SJCRH30 (cell line): ENCODE measurements at places on chromosomes 13 and 19. TPM values are rescaled to one million over a fixed set of nuclear protein-coding genes. Genes with fewer than 3 reads are reported as not detected.

DNA sequence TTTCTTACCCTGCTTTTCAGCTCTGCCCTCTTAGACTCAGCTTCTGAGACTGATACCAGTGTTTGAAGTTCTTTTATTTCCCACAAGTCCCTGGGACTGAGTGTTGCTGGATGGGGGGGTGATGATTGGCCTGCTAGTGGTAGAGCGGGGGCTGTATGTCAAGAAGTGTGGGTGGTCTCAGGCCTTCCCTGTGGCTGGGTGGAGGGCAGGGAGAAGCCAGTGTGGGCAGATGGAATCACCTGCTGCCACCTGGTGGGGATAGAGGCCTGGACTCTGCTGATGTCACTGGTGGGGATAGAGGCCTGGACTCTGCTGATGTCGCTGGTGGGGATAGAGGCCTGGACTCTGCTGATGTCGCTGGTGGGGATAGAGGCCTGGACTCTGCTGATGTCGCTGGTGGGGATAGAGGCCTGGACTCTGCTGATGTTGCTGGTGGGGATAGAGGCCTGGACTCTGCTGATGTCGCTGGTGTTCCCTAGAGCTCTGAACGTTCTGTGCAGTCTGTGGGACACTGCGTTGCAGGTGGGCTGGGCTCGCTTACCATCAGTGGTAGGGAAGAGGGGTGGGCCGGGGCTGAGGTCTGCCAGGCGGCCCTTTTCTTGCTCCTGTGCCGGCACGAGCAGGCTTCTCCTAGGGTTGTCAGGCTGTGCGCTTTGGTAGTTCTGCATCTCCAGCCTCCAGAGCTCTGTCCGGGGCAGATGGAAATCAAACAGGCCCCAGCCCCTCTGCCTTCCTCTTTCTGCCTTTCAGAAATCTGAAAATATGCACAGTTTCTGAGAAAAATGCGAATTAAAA is 101.3 kb downstream of the ARHGEF7 start:
- H3K4me1 ChIP-seq = peaks cover 18% of the 10 kb centered on the region
- peak; percentile 74 for DNase-seq
- H3K4me3 ChIP-seq = no peak overlapping the region
- H3K27me3 ChIP-seq = no peaks in the 10 kb centered on the region

GRCh38 chr13:22276616-22277015 is 605.7 kb downstream of the FGF9 start:
- no peak overlapping the region for H3K27ac ChIP-seq
- H3K27me3 ChIP-seq = no peaks in the 10 kb centered on the region
- no peak overlapping the region for H3K4me3 ChIP-seq

DNA sequence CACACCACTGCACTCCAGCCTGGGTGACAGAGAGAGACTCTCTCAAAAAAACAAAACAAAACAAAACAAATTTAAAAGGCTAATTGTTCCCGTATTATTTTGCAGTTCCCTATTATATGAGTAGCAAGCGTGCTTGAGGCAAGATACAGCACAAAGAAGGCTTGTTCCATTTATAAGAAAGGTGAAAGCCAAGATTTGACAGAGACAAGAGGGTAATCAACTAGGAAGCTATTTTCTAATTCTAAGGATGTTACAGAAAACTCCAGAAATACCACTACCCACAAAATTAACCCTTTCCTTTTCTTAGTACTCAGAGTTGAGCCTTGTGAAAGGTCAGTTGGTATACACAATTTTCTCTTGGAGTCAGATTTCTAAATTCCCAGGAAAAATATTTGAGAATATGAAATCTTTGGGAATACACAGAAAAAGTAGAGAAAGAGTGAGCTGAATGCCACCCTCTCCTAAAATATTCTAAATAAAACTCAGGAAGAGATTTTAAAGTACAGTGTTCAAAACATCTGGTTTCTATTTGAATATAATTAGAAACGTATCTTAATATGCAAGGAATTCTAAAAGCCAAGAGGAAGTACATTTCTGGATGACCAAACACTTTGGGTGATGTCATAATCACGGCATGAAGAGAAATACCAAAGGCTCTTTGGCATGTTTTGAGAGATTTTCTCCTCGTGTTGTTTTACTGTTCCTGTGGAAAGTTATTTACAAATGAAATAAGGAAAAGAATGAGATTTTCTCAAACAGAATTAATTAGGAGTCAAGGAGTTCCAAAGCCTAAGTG is 63.0 kb upstream of the FLT1 start:
- no peaks in the 10 kb centered on the region for H3K27me3 ChIP-seq
- DNase-seq = no peak
- peak overlapping the region; percentile 18; the same call in 1 of the 2 replicates for H3K4me3 ChIP-seq
- peak overlapping the region; percentile 55 for H3K27ac ChIP-seq

- H3K27ac ChIP-seq = no peak overlapping the region
- peaks cover 8% of the 10 kb centered on the region; the same call in 1 of the 2 replicates for H3K4me1 ChIP-seq
- peaks cover 23% of the 10 kb centered on the region for H3K36me3 ChIP-seq
- no peaks in the 10 kb centered on the region for H3K27me3 ChIP-seq
- DNase-seq = no peak
- H3K4me3 ChIP-seq = no peak overlapping the region
These were observed 6.2 kb downstream of the ZC3H4 start for GRCh38 chr19:47107202-47107952.

GRCh38 chr19:32082028-32082427 is 263.4 kb upstream of the ZNF507 start:
- no peaks in the 10 kb centered on the region for H3K36me3 ChIP-seq
- no peaks in the 10 kb centered on the region for H3K27me3 ChIP-seq
- no peak for DNase-seq

DNA sequence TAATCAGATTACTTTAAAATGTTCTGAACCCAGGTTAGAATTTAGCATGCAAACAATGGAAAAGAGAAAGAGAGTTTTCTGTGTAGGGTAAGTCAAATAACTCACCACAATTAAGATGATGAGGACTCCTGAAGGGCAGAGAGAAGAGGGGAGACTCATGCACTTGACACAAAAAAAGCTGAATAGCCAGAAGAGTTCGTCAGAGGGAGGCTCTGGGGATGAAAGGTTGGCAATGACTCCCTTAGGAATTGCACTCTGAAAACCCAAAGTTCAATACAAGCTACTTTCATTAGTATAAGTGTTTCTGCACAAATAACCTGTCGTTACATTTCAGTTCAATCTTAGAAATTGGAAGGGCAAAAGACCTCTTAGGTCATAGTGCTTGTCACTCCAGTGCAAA is 434.4 kb upstream of the PCDH9 start:
- H3K4me3 ChIP-seq = no peak overlapping the region
- H3K27me3 ChIP-seq = no peaks in the 10 kb centered on the region
- no peaks in the 10 kb centered on the region for H3K4me1 ChIP-seq
- H3K27ac ChIP-seq = no peak overlapping the region
- no peaks in the 10 kb centered on the region for H3K36me3 ChIP-seq

DNA sequence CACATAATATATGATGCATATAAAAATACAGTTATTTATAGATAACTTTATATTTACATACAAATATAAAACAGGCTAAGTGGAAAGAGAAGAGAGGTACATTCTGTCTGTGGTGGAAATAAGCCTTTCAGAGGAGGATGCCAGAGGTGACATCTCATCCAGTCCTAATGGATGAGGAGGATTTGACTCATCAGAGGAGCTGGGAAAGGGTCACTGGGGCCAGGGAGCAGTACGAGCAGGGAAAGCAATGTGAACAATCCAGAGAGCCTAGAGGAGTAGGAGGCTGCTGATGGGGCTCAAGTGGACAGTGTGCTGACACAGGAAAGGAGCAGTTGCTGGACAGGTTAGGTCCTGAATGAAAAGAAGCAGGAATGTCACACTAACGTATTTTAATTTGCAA is 18.6 kb downstream of the NALCN start:
- no peak for DNase-seq
- H3K27me3 ChIP-seq = no peaks in the 10 kb centered on the region
- no peak overlapping the region for H3K4me3 ChIP-seq

- no peak overlapping the region for H3K27ac ChIP-seq
- peak; percentile 26 for DNase-seq
- H3K27me3 ChIP-seq = no peaks in the 10 kb centered on the region
- no peaks in the 10 kb centered on the region for H3K36me3 ChIP-seq
These were observed 225.6 kb downstream of the RAP2A start for GRCh38 chr13:97659602-97660001.

GRCh38 chr13:110304256-110304655 is 2.7 kb downstream of the COL4A1 start:
- H3K27ac ChIP-seq = no peak overlapping the region
- peaks cover 6% of the 10 kb centered on the region for H3K4me1 ChIP-seq
- H3K36me3 ChIP-seq = peaks cover 14% of the 10 kb centered on the region
- no peaks in the 10 kb centered on the region for H3K27me3 ChIP-seq
- H3K4me3 ChIP-seq = no peak overlapping the region

GRCh38 chr19:6551607-6552450 is 21.0 kb downstream of the TNFSF9 start:
- no peak for DNase-seq
- no peak overlapping the region for H3K27ac ChIP-seq
- H3K4me1 ChIP-seq = no peaks in the 10 kb centered on the region
- H3K4me3 ChIP-seq = no peak overlapping the region

- no peaks in the 10 kb centered on the region for H3K36me3 ChIP-seq
- no peak for DNase-seq
- H3K4me1 ChIP-seq = peaks cover 15% of the 10 kb centered on the region; the same call in 1 of the 2 replicates
These were observed 7.3 kb downstream of the APC2 start for GRCh38 chr19:1457031-1457739.

GRCh38 chr13:30165796-30166195 is 141.6 kb downstream of the KATNAL1 start:
- no peaks in the 10 kb centered on the region for H3K4me1 ChIP-seq
- H3K36me3 ChIP-seq = no peaks in the 10 kb centered on the region
- H3K27me3 ChIP-seq = no peaks in the 10 kb centered on the region; the same call in 1 of the 2 replicates
- no peak for DNase-seq
- no peak overlapping the region for H3K27ac ChIP-seq
- no peak overlapping the region for H3K4me3 ChIP-seq

DNA sequence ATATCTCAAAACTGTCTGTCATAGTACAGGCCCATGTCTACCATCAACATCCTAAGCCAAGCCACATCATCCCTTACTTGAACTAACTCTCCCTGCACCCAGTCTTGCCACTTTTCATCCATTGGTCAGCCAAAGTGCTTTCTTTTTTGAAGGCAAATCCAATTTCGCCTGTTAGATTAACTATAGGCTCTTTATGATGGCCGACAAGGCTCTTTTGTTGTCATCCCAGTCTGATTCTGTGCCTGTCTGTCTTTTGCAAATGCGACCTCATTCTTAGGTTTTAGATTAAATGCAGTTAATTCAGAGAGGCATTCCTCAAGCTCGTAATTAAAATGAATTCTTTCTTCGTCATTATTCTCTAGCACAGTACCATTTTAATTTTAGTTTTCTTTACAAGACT is 148.3 kb downstream of the HS6ST3 start:
- no peaks in the 10 kb centered on the region for H3K4me1 ChIP-seq
- H3K27me3 ChIP-seq = no peaks in the 10 kb centered on the region
- no peak for DNase-seq
- no peaks in the 10 kb centered on the region for H3K36me3 ChIP-seq
- H3K27ac ChIP-seq = no peak overlapping the region
- no peak overlapping the region for H3K4me3 ChIP-seq

DNA sequence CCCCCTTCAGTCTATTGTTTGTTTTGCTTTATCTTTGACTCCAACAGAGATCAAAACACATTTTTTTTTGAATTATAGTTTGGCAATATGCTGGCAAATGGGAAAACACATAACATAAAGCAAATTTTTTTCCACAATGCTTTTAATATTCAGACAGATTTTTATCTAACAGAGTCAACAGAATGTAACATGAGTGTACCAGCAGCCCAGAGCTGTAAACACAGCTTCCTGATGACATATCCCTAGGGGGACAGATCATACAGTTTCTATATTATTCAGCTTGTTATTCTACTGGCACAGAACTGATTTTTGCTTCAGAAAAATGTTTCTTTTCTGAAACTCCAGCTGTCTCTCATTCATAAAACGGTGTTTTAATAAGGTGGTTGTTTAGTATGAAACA is 168.8 kb downstream of the OLFM4 start:
- no peaks in the 10 kb centered on the region for H3K27me3 ChIP-seq
- H3K27ac ChIP-seq = no peak overlapping the region
- no peak for DNase-seq
- peaks cover 27% of the 10 kb centered on the region for H3K4me1 ChIP-seq
- no peaks in the 10 kb centered on the region for H3K36me3 ChIP-seq
- no peak overlapping the region for H3K4me3 ChIP-seq

- H3K27me3 ChIP-seq = no peaks in the 10 kb centered on the region
- H3K27ac ChIP-seq = peak overlapping the region; percentile 24; the same call in 1 of the 2 replicates
- H3K36me3 ChIP-seq = no peaks in the 10 kb centered on the region
- no peak overlapping the region for H3K4me3 ChIP-seq
- H3K4me1 ChIP-seq = peaks cover 15% of the 10 kb centered on the region
- peak; percentile 36 for DNase-seq
These were observed 395.9 kb downstream of the KCNRG start for GRCh38 chr13:50410921-50411746.

DNA sequence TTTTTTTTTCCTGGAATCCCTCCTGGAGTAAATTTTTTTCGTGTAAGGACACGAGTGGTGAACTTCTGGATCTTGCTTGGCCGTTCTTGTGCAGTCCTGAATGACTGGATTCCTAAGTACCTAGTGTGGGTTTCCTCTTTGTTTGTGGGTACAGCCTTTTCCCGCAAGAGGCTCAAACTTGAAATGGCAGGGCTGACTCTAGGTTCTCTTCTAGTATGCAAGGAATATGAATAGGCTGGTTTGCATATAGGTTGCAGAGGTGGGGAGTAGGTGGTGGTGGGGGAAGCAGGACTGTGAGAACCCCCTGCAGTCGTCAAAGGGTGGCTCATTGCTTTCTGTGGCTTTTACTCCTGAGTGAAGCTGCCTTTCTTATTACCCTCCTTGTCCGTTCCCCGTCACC is 13.6 kb downstream of the UBAC2 start:
- no peak overlapping the region for H3K4me3 ChIP-seq
- DNase-seq = no peak
- H3K27ac ChIP-seq = no peak overlapping the region
- H3K36me3 ChIP-seq = no peaks in the 10 kb centered on the region

DNA sequence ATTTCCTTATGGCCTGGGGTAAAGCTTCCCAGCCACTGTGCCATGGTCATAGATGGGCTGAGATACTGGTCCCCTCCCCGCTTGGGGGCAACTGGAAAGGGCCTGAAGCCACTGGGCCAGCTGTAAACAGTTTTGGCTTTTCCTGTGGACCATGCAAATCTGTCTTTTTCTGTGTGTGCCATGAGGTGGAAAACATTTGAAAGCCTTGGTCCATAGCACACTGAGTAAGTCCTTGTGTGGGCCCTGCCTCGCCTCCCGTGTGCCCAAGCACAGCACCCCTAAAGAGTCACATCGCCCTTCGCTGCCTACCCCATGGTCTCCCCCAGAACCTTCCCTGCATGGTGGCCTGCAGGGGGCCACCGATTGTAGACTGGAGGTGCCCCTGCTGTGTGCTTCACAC is 52.3 kb upstream of the GPR183 start:
- no peaks in the 10 kb centered on the region for H3K27me3 ChIP-seq
- no peaks in the 10 kb centered on the region for H3K4me1 ChIP-seq
- no peaks in the 10 kb centered on the region; the same call in 1 of the 2 replicates for H3K36me3 ChIP-seq
- no peak for DNase-seq

- H3K27me3 ChIP-seq = no peaks in the 10 kb centered on the region
- peak; percentile 24 for DNase-seq
- H3K27ac ChIP-seq = no peak overlapping the region
- H3K36me3 ChIP-seq = peaks cover 11% of the 10 kb centered on the region; the same call in 1 of the 2 replicates
- H3K4me3 ChIP-seq = no peak overlapping the region
These were observed 239.0 kb downstream of the RGCC start for GRCh38 chr13:41696163-41697003.

The DENND1C gene
- total RNA-seq = not detected in 2 replicates

The KANK2 gene
- 86.1 and 98.4 TPM in 2 replicates for total RNA-seq

The CEACAM6 gene
- not detected in 2 replicates for total RNA-seq

The RXFP2 gene
- not detected in 2 replicates for total RNA-seq

The SPIB gene
- 0.83 and 2.8 TPM in 2 replicates for total RNA-seq

The IGFL2 gene
- total RNA-seq = not detected in 2 replicates

The PCSK4 gene
- 0.58 and 1.1 TPM in 2 replicates for total RNA-seq

The WTIP gene
- 15.3 and 15.9 TPM in 2 replicates for total RNA-seq

The CEACAM16 gene
- total RNA-seq = 0.18 and 0.73 TPM in 2 replicates

The ZNF793 gene
- 1.9 and 2.3 TPM in 2 replicates for total RNA-seq

The ZNF154 gene
- 0.04 TPM in 1 of 2 replicates, not detected in the other for total RNA-seq

The OR10H1 gene
- not detected in 2 replicates for total RNA-seq
